ENCODE measurements at places on chromosomes 7 and 10. TPM values are rescaled to one million over a fixed set of nuclear protein-coding genes. Genes with fewer than 3 reads are reported as not detected.

The SPDYE11 gene
- not detected for total RNA-seq

The ANKRD22 gene
- 4.1 TPM for total RNA-seq

The PARP12 gene
- total RNA-seq = 31.5 TPM

The POU6F2 gene
- not detected for total RNA-seq

The ARHGAP12 gene
- 62.6 TPM for total RNA-seq

The HECW1 gene
- total RNA-seq = 0.51 TPM

The GLI3 gene
- 24.1 TPM for total RNA-seq

The METTL27 gene
- total RNA-seq = 3.6 TPM

The CASD1 gene
- 116 TPM for total RNA-seq

The EIF5AL1 gene
- 0.10 TPM for total RNA-seq

The HOXA7 gene
- total RNA-seq = not detected

The ZP3 gene
- total RNA-seq = 2.1 TPM

All from tongue (tissue), 3 donors.